ENCODE measurements at places on chromosomes 3 and 15.

DNA sequence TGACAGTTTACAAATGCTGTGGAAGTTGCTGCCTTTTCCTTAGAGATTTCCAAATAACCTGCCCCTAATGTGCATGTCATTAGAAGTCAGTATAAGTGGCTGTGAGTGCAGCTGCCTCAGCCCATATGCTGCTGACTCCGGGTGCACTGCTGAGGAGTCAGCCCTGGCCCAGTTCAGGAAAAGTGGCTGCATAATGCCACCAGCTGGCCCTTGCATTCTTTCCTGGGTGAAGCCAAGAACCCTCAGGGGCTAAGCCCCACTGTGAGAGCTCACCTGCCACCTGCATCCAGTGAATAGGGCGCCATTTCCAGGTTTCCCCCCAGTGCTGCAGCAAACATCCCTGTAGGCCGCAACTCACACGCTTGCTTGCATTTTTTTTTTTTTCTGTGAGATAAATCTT is 139.9 kb downstream of the TJP1 start:
- no peak for DNase-seq

DNA sequence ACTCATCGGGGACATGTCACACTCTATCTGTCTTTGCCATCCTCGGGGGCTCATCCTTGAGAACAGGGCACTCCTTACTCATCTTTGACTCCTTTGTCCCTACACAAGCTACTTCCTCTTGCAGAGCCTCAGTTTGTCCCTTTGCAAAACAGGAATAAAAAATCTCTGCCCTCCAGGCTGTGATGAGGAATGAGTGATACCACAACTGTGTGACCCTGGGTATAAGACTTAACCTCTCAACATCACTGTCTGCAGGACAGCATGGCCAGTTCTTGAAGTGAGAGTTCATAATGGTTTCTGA is 48.5 kb downstream of the IQSEC1 start:
- no peak for DNase-seq

GRCh38 chr15:70034141-70034540 is 63.6 kb downstream of the TLE3 start:
- no peak for DNase-seq

DNA sequence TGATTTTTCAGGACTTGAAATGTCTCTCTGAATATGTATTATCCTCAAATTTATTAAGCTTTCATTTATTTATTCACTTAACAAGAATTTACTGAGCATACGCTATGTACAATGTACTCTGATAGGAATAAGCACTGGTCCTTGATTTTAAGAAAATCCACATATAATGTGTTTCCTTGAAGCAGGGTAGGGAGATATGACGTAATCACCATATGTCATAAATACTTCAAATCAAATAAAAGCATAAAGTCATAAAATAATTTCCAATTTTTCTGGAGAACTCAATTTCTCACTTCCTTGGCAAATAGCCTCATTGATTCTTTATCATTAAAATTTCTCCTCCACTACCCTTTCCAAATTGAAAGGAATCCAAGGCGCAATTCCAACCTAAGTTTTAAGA is 177.8 kb upstream of the GAP43 start:
- DNase-seq = no peak

- DNase-seq = no peak
Measured at GRCh38 chr3:162719684-162720341, 1223.2 kb downstream of the OTOL1 start.

DNA sequence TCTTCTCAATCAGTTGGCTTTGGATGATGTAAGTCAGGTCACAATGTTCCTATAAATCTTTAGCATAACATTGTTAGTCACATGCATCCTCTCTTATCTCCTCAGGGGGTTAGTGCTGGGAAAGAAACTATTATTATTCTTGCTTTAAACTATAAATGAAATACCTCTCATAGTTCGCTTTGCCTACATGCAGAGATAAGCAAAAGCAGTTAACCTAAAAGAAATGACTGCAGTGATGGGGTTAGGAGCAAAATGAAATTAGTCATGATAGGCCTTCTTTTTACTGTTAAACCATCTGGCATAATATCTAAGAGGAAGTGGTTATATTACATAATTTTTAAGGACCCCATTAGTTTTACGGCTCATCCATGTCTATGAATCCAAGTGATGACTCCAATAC is 91.7 kb upstream of the IGSF10 start:
- DNase-seq = no peak

DNA sequence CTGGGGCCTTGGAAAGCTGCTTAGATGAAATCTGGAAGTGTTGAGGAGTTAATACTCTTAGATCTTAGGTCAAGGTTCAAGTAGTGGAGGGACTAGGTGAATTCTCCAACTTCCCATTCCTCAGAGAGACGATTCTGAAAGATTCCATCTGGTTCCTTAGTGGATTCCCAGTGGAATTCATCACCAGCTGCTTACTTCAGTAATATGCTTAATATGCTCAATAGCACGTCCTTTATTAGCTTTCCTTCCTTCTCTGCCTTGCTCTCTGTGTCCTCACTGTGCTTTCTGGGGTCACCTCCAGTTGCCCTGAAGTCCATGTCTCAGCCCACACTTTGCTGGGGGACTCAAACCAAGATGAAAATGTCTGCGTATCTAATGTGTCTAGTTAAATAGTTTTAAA is 31.0 kb downstream of the CEP63 start:
- DNase-seq = no peak

GRCh38 chr3:171772427-171773056 is 37.7 kb downstream of the PLD1 start:
- peak; percentile 35 for DNase-seq

- no peak for DNase-seq
Measured at GRCh38 chr3:123644358-123644757, 59.5 kb upstream of the HACD2 start.

DNA sequence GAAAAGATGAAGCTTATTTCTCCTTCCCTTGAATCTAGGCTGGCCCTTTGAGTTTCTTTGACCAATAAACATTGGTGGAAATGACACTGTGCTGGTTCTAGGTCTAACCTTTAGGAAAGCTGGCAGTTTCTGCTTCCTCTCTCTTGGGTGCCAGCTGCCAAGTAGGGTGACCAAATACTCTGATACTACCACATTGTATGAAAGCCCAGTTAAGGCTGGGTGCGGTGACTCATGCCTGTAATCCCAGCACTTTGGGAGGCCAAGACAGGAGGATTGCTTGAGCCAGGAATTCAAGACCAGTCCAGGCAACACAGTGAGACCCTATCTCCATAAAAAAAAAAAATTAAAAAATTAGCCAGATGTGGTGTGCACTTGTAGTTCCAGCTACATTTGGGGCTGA is 320.7 kb downstream of the ZNF621 start:
- no peak for DNase-seq

DNA sequence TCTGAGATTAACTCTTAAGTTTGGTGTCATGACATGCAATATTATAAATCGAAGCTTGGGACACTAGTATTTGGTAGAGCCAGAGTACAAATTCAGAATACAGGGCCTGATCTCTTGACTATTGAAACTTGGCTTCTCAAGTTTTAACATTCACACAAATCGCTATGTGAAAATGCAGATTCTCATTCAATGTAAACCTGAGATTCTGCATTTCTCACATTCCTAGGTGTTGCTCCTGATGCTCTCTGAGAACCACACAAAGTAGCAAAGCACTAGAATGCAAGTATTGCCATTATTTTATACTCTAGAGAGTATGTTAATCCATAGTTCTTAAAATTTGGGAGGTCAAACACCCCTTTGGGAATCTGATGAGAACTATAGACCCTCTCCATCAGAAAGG is 47.9 kb downstream of the WDR49 start:
- no peak for DNase-seq

DNA sequence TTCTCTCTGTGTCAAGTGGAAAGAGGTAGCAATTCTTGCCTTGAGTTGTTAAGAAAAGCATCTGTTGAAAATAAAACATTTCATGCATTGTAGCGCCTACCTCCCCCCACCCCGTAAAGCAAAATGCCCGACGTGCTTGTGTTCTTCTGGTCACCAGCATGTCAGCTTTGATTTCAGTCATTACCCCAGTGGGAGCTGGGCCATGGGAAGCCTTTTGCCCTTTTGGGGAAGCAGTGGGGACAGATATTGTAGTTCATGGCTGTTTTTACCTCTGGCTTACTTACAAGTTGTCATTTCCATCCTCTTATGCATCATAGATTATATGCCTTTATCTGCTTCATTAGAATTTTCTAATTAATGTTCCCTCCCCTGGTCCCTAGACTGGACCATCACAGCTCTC is 328.7 kb downstream of the RYR3 start:
- DNase-seq = no peak

DNA sequence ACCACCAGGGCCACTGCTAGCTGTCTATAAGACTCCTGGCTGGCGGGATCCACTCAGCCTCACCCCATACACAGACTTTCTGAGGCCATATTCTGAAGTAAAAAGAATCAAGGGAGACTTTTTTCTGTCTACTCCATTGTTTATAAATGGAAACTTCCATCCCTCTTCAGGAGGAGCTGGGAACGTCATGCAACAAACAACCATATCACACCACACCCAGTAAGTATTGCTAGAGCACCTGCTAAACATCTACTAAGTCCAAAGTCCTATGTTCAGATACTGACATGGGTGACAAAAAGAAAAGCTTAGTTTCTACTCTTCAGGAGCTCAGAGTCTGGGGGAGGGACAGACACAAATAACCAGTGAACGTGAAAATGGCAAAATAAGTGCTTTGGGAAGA is 324.8 kb upstream of the ONECUT1 start:
- DNase-seq = no peak

DNA sequence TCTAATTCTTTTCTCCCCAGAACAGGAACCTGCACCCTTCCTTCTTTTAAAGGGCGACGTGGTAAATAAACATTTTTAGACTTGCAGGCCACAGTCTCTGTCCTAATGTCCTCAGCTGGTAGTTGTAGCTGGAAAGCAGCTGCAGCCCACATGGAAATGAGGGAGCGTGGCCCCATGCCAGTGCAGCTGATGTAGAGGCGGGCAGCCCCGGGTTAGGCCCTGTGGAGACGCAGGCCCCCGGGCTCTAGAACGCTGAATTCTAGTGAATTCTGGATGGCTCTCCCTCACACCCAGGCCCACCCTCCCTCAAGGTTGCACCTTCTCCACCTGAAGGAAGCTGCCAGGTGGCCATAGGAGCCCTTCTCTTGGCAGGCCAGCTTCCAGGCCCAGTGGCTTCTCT is 52.3 kb downstream of the PGPEP1L start:
- no peak for DNase-seq

DNA sequence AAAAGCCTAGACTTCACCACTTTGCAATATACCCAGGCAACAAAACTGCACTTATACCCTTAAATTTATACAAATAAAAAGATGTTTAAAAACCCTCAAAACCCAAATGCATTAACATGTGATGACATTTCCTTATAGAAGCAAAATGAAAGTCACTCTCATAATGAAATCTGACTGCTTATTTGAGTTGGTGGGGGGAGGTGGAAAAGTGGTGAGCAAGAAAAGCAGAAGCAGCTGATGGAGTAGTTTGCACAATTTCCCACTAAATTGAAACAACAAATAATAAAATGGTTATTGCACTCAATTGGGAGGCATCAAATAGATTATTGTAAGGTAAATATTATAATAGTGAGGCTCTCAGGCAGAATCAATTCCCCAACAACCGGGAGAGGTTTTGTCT is 54.0 kb upstream of the GADL1 start:
- no peak for DNase-seq

GRCh38 chr3:30488070-30488756 is 118.2 kb upstream of the TGFBR2 start:
- no peak for DNase-seq

- peak; percentile 38 for DNase-seq
Measured at GRCh38 chr3:4071481-4072184, 231.5 kb upstream of the SETMAR start.

- DNase-seq = no peak
Measured at GRCh38 chr15:42510258-42511006, 15.0 kb downstream of the SNAP23 start.

GRCh38 chr3:147962408-147963164 is 553.4 kb downstream of the ZIC1 start:
- DNase-seq = no peak

DNA sequence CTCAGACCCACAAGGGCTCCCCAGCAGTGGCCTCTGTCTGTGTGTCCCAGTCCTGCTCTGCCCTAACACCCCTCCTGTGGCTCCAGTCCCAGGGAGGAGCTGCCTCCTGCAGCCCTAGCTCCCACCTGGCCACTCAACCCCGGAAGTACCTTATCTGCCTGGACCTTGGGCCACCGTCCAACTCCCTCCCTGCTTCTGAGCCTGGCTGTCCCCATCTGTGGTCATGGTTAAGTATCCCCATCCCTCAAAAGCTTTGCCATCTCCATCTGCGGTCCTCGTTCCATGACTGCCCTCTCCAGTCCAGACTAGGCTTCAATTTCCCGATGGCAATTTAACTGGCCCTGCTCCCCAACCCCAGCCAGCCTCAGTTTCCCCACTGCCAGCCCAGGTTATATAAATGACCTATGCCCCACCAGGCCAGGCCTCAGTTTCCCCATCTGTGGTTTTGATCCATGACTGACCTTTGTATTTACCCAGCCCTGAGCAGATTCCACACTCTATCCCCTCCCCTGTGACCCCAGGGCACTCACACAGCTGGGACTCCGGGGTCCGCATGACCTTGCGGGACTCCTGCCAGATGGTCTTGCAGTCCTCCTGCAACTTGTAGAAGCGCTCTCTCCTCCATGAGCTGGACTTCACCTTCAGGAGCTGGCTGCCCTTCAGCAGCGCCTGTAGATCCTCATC is 9.6 kb downstream of the PLCD1 start:
- DNase-seq = no peak

DNA sequence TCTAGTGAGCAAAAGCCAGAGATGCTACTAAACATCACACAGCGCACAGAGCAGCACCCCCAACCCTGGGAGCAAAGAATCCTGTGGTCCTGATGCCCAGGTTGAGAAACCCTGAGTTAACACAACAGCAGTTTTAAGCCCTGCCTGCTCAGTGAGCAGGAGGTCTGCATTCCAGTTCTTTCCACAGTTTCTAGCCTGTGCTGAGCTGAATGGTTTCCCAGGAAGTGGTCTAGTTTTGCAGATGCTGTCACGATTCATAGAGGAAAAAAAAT is 171.1 kb upstream of the PROK2 start:
- no peak for DNase-seq

- peak; percentile 66 for DNase-seq
Measured at GRCh38 chr3:14261229-14261628, 82.6 kb downstream of the LSM3 start.

DNA sequence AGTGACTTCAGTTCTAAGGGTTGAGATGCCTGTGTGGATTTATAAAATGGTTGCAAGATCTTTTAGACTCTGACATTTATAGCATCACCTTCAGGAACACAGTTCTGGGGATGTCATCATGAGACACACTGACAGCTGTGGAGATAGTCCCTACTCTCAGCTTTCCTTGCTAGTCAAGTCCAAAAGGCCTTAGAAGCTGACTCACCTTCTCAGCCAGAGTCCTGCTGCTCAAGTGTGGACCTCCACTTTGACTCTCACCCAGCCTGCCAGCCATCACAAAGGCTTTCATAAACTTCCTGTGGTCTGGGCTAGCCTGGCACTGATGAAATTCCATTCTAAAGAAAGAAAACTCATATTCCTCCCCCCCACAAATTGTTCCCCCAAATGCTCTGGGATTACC is 44.8 kb downstream of the TMEM39A start:
- no peak for DNase-seq

- DNase-seq = no peak
Measured at GRCh38 chr3:3836845-3837244, 37.6 kb downstream of the LRRN1 start.

- DNase-seq = no peak
Measured at GRCh38 chr3:112514527-112515128, 15.4 kb upstream of the BTLA start.

- DNase-seq = peak; percentile 7
Measured at GRCh38 chr3:18556503-18557135, 131.5 kb upstream of the SATB1 start.

Data from CD4-positive, CD25-positive, alpha-beta regulatory T cell (primary cell).